ENCODE measurements at places on chromosomes 12 and 14.

- DNase-seq: no peak
Measured at GRCh38 chr14:105305791-105306190, 5.0 kb upstream of the BRF1 start.

GRCh38 chr12:86623267-86623666 lies 367.1 kb upstream of the MGAT4C start:
- no peak for DNase-seq

- DNase-seq: no peak
Measured at GRCh38 chr12:121905746-121906145, 12.6 kb upstream of the CFAP251 start.

DNA sequence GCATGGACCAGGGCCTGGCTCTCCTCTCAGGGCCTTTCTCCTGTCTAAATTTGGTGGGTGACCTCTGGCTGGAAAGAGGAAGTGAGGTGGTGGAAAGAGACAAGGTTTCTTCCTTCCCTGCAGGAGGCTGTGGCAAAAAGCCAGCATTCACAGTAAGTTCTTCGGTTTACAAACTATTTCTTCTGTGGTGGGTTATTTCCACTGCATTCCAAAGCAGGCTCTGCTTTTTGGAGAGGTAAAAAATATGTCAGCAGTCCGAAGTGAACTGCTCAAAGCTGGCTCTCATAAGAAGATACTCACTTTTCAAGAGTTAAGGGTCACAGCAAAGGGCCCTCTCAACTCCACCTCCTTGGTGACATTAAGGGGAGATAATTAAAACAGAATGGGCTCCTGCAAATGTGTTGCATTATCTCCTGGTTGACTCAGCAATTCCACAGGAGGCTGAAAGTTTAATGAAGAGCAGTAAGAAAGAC lies 48.9 kb upstream of the POC1B start:
- no peak for DNase-seq

GRCh38 chr12:131487388-131488124 lies 223.3 kb upstream of the SFSWAP start:
- no peak for DNase-seq

GRCh38 chr12:15320881-15321280 lies 1.4 kb upstream of the PTPRO start:
- DNase-seq: no peak

- no peak for DNase-seq
Measured at GRCh38 chr14:76855066-76855465, 28.9 kb downstream of the LRRC74A start.

- DNase-seq: no peak
Measured at GRCh38 chr12:124917841-124918621, 3.6 kb upstream of the UBC start.

DNA sequence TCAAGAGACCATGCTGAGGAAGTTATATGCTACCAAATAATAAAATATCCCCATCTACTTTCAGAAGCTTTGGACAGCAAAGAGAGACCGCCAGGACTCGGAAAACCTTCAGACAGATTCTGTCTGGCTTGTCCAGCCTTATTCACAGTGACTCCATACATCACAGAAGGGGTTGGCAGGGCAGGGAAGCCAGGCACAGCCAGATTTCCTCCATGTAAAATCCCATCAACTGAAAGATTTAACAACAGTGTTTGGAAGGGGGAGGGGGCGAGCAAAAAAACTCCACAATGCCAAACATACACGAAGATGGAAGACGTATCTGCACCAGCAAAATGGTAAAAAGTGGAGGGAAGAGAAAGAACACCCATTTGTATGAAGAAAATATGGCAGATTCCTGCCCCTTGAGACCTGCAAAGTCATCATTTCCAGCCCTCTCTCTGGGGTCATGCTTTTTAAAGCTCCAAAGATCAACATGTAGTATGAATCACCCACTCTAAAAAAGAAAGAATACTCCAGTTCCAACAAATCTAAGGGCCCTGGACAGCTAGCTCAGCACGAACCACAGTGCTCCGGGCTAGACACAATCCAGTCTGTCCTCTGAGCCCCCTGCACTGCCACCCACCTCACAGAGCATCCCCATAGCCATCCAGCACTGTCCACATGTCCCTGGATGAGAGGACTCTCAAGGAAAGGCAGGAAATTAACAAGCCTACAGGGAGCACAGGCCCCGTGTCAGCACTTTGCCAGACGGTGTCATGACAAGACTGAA lies 116.4 kb downstream of the DICER1 start:
- DNase-seq: no peak

DNA sequence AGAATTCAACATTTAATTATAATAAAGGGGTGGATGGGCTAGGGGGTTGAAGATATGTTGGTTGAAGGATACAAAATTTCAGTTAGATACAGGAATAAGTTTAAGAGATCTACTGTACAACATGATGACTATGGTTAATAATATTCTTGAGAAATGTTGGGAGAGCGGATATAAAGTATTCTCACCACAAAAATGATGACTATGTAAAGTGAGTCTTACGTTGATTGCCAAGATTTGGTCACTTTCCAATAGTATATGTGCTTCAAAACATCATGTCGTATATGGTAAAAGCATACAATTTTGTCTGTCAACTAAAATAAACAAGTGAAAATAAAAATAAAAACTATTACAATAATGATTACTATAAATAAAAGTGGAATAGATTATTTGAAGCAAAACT lies 802.0 kb downstream of the C12orf50 start:
- DNase-seq: no peak

GRCh38 chr12:6767353-6768319 lies 1.5 kb downstream of the PTMS start:
- no peak for DNase-seq

- no peak for DNase-seq
Measured at GRCh38 chr14:22915886-22916521, 2.9 kb downstream of the RBM23 start.

DNA sequence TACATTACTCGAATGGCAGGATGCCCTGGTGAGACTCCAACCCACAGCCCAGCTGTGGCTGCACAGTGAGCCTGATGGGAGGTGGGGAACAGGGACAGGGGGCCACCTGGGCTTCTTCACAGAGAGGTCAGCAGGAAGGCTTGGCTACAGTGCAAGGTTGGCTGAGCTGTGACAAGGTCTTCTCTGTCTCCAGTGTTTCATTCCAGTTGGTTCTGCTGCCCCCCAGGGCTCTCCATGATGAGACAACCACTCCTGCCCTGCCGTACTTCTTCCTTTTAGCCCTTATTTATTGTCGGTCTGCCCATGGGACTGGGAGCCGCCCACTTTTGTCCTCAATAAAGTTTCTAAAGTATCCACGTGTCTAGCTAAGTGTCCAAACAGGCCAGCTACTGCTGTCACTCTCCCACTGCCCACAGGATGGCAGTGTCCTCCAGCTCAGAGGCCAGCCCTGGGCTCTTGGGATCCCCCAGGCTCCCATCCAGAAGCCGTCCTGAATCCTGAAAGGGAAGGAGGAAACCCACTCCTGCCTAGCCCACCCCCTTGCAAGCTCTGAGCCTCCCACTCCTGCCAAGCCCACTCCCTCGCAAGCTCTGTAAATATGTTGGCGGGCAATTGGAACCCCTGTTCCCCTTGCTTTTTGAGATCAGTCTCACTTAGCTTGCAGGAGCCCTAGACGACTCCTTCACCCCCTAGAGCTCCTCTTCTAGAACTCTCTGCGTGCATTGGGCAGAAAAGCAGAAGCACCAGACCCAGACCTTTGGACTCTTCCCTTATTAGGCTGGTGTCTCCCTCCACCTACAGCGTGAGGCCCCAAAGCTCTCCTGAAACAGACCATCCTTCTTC lies 5.4 kb downstream of the C1QL4 start:
- no peak for DNase-seq

GRCh38 chr12:19238540-19238939 lies 109.0 kb downstream of the PLEKHA5 start:
- DNase-seq: no peak

- no peak for DNase-seq
Measured at GRCh38 chr14:69635981-69636639, 24.7 kb downstream of the SUSD6 start.

- DNase-seq: no peak
Measured at GRCh38 chr12:47844264-47845019, 24.7 kb upstream of the HDAC7 start.

DNA sequence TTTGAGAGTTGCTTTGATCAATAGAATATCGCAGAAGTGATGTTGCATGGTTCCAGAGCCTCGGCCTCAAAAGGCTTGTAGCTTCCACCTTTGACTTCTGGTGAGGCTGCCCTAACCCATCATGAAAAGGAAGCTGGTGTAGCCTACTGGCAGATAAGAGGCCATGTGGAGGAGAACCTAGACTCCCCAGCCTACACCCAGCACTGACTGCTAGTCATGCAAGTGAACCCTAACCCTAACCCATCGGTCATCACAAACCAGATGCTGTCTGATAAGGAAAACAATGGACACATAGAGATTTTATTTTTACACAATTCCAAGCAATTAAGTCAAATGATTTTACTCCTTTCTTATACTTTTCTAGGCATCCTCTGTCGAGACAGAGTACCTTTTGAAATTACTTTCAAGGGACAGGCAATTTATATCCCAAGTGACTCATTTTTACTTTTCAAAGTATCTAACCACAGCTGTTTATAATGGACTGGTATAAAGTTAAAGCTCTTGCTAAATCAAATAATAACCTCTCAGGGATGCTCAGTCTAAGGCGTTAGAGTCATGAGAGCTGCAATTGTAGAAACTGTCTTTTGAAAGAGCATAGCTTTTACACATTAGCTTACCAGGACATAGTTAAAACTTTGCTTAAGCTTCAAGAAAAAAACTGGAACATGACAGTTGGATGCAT lies 17.6 kb downstream of the PTPRB start:
- no peak for DNase-seq

DNA sequence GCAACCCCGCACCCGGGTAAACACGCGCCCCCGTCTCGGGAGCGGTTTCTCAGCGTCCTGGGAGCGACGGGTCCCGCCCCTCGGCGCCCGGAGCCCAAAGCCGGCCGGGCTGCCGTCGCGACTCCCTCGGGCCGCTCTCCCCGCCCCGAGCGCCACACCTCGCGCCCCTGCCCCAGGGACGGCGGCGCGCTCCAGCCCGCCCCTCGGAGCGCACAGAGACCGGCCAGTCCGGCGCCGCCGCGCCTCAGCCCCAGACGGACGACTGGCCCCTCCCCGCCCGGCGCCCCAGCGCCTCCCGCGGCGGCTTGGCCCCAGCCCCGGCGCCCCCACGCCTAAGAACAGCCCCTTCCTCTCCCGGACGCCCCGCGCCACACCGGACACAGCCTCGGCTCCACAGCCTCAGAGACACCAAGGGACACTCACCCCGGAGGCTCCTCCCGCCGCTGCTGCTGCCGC lies 411 bp downstream of the BTBD7 start:
- DNase-seq: no peak

DNA sequence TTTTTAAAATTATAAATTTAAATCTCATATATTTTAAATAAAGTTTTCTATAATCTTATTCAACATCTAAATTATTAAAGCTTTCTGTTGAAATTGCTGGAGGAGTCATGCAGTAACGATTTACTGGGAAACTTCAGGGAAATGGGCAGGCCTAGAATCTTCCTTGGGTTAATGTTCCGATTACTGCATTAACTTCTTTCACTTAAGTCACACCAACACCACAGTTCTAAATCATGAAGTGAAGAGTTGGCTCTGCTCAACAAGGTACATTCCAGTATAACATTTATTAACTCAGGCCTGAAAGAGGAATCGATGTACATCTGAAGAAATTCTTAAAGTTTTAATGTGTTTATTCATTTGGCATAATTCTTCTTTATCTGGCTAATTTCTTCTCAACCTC lies 244.3 kb downstream of the CCER1 start:
- no peak for DNase-seq

DNA sequence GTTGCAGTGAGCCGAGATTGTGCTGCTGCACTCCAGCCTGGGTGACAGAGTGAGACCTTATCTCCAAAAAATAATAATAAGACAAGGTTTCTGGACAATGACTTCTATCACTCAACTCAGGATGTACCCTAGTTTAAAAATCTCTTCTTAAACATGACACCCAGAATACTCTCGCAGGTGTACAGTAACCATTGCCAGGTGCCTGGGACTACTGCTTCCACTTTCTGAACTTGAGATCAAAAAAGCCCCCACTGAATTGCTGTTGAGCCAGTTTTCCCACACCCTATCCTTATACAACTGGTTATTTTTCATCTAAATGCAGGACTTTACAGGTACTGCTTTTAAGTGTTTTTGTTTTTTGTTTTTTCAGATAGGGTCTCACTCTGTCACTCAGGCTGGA lies 36.3 kb downstream of the BORCS5 start:
- DNase-seq: no peak

DNA sequence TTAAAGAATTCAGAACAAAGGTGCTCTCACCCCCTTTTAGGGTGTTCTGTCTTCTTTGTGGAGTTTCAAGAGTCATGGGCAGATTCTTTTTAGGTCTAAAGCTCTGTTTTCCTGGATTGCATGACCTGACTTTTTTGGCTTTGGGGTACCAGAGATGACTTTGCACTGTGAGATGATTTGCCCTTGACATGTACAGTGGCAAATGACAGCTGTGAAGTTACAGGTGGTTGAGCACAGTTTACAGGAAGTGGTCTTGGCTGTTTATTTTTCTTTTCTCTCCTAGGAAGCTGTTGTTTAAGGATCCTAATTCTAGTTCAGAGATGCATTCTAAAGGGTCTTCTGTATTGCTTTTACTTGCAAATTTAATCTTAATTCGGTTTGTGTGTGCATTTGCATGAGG lies 83.8 kb upstream of the METAP2 start:
- DNase-seq: no peak

DNA sequence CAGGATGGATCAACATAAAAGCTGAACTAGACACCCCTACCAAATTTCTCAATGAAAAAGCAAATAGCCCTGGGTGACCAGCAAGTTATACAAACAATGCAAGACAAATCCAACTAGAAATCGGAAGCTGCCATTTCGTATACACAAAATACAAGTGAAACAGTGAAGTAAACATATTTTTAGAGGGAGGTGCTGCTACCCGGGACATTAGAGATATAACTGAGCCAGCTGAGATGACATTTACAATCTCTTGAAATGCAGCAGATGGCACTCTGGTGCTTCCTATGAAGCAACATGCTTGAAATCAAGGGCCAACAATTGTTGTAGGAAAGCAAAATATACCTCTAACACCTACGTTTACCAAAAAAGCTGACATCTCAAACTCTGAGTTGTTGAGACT lies 25.5 kb downstream of the BDKRB1 start:
- DNase-seq: no peak

DNA sequence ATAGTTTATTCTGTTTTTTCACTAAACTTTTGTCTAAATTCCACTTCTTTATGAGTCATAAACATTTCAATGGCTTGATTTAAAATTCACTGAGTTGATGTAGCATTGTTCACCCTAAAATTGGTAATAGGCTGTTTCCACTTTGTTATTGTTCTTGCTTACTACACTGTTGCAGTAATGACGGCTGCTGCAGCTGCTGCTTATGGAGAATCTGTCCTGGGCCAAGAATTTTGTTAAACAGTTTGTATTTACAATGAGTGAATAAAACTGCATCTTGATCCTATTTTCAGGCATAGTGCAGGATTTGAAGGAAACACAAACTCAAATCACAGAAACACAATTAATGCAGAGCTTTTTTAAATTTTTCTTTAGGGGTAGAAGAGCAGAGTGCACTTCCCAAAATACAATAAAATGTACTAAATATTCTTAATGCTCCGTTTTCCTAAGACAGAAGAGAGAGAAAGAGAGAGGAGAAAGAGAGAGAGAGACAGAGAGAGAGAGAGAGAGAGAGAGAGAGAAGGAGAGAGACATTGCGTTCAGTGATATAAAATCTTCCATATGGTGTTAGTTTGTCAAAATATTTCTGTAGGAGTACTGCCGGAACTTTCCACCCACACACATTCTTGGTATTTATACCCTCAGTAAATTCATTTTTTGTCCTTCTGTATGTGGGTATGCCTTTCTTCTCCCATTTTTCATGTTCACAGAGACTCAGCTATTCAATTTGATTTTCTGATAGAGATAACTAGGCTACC lies 266.4 kb downstream of the LRFN5 start:
- no peak for DNase-seq

GRCh38 chr14:100408350-100409002 lies 85.3 kb downstream of the SLC25A47 start:
- no peak for DNase-seq

Data from stimulated activated CD4-positive, alpha-beta T cell treated with anti-CD3 and anti-CD28 coated beads, Interleukin-12 subunit alpha, Interleukin-12 subunit beta, amount 100 ng/mL, for 24 hours (primary cell).